ENCODE measurements at places on chromosomes 7 and 10.

DNA sequence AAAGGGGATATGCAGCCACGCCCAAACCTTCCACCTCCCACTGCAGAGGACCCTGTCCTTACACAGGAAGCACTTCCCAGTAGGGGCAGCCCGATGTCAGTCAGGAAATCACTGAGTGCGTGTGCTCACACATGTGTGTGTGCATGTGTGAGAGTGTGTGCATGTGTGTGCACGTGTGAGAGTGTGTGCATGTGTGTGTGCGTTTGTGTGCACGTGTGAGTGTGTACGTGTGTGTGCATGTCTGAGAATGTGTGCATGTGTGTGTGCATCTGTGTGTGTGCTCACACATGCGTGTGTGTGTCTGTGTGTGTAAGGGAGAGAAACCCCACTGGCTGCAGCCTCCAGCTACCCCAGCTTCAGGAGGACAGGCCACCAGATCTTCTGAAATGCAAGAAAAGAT is 229.3 kb downstream of the KCNMA1 start:
- no peak for DNase-seq

DNA sequence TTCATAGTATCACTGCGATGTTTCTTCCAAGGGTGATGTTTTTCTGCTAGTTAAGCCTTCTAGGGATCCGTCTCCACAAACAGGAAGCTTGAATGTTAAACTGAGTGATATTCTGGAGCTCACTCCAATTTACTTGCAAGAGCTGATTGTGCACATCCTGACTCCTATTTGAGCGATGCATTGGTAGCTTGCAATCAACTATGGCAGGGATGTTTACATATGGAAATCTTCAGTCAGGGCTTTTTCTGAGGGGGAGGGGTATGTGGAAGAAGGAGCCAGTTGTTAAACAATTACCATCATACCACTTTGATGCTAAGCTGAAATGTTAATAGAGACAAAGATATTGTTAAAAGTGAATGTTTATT is 43.2 kb upstream of the NXPH1 start:
- DNase-seq: no peak

- no peak for DNase-seq
These were observed 18.6 kb upstream of the GATA3 start for GRCh38 chr10:8035641-8036470.

DNA sequence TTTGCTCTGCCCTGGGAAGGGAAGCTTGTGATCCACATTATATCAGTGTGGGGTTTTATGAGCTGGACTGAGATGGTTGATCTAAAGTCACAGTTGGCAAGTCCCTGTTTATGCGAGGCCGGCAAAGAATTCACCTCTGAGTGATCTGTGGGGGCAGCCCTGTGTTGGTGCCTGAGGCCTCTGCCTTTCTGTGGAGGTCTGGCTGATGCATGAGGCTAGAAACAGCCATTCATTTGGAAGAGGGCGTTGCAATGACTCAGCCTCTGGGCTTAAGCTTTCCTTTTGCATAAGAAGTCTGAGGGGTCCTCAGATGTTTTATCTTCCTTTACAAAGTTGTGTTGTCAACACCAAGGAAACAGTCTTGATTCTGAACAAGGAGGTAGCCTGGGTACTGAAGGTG is 126.9 kb downstream of the MGMT start:
- no peak for DNase-seq

All from stimulated activated CD8-positive, alpha-beta memory T cell treated with anti-CD3 and anti-CD28 coated beads, Interleukin-2, amount 100 ng/mL, for 48 hours (primary cell).